ENCODE measurements at places on chromosomes 2 and 18. TPM values are rescaled to one million over a fixed set of nuclear protein-coding genes. Genes with fewer than 3 reads are reported as not detected.

Gene NIFK
- 21.9 TPM for total RNA-seq

Gene ADAM23
- 28.9 TPM for total RNA-seq

Gene MRO
- total RNA-seq: 0.07 TPM

Gene REG3A
- not detected for total RNA-seq

Gene PUM2
- 72.3 TPM for total RNA-seq

Gene KLHL30
- 5.2 TPM for total RNA-seq

Gene ANKRD53
- total RNA-seq: 0.30 TPM

Gene CNGA3
- total RNA-seq: not detected

Gene RASGRP3
- total RNA-seq: 3.0 TPM

Gene SLC9A4
- total RNA-seq: 0.03 TPM

Gene CD207
- total RNA-seq: not detected

Gene LIMS4
- 3.1 TPM for total RNA-seq

Gene CDK15
- 1.5 TPM for total RNA-seq

Gene UGT1A10
- 0.10 TPM for total RNA-seq

Gene ZC3H8
- total RNA-seq: 7.4 TPM

Gene UGT1A7
- 0.96 TPM for total RNA-seq

Gene FBXO36
- 2.9 TPM for total RNA-seq

Gene STAMBP
- total RNA-seq: 29.1 TPM

Gene CLHC1
- 9.3 TPM for total RNA-seq

Gene ANKRD30BL
- total RNA-seq: not detected

Gene KYNU
- 0.20 TPM for total RNA-seq

Gene CPS1
- total RNA-seq: 30.0 TPM

Gene RNF152
- total RNA-seq: 36.8 TPM

Gene POTEJ
- not detected for total RNA-seq

Gene ZSWIM2
- 0.10 TPM for total RNA-seq

Gene IL36G
- total RNA-seq: not detected

Gene REG3G
- not detected for total RNA-seq

Gene NEB
- total RNA-seq: 0.33 TPM

Gene HOXD9
- total RNA-seq: not detected

Gene C2orf80
- total RNA-seq: not detected

Gene C1QL2
- not detected for total RNA-seq

Gene REG1B
- not detected for total RNA-seq

Gene AKAIN1
- total RNA-seq: not detected

Gene POTEC
- total RNA-seq: under 0.01 TPM

Gene PNKD
- total RNA-seq: 27.8 TPM

Gene TMEM198
- 1.3 TPM for total RNA-seq

Gene ZSCAN30
- total RNA-seq: 21.9 TPM

Gene GATA6
- total RNA-seq: 40.3 TPM

Gene RAB6C
- not detected for total RNA-seq

Gene DNAJC10
- 163 TPM for total RNA-seq

Gene RAB6D
- not detected for total RNA-seq

Gene ZFP36L2
- 16.9 TPM for total RNA-seq

Gene GPAT2
- 32.3 TPM for total RNA-seq

Gene SCYGR4
- not detected for total RNA-seq

Gene ANKRD62
- total RNA-seq: not detected

Gene SAG
- not detected for total RNA-seq

Gene PRKAG3
- 0.52 TPM for total RNA-seq

Gene FAM110C
- 0.07 TPM for total RNA-seq

Gene IDH1
- total RNA-seq: 139 TPM

Gene NXPH2
- 0.33 TPM for total RNA-seq

Gene ZBTB14
- total RNA-seq: 7.8 TPM

Gene EEF1B2
- total RNA-seq: 242 TPM

Gene GREB1L
- total RNA-seq: 1.0 TPM

Gene ACVR2A
- 8.9 TPM for total RNA-seq

Gene RBM43
- total RNA-seq: 8.1 TPM

All from smooth muscle cell of the pulmonary artery (primary cell).